Natural killer cell (primary cell): ENCODE measurements at places on chromosomes 3 and 15. TPM values are rescaled to one million over a fixed set of nuclear protein-coding genes. Genes with fewer than 3 reads are reported as not detected.

Gene GOLGA6A
- total RNA-seq, result 0.16 TPM

Gene PLA2G4F
- total RNA-seq, result not detected

Gene THPO
- not detected for total RNA-seq

DNA sequence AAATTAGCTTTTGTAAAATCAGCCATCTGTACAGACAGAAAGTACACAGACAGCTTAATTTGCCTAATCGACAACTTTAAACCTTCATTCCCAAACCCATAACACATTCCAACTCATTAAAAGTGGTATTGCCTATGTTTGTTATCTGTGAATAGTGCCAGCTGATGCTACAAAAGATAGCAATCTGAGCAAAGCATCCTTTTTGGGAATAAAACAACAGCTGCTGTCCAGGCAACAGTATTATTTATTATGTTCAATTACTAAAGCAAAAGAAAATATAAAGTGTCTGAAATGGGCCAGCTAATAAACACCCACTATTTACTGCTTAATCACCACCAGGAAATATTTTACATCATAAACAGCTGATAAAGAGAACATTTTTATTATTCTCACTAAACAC is 134.8 kb upstream of the ABI3BP start:
- no peak for DNase-seq
- H3K27ac ChIP-seq, result no peak overlapping the region
- no peak overlapping the region for H3K4me3 ChIP-seq
- no peaks in the 10 kb centered on the region for H3K27me3 ChIP-seq

GRCh38 chr3:147940405-147941193 is 531.4 kb downstream of the ZIC1 start:
- no peaks in the 10 kb centered on the region for H3K36me3 ChIP-seq
- H3K4me3 ChIP-seq, result no peak overlapping the region
- H3K4me1 ChIP-seq, result no peaks in the 10 kb centered on the region
- H3K27me3 ChIP-seq, result no peaks in the 10 kb centered on the region
- no peak for DNase-seq

GRCh38 chr15:70151003-70151402 is 53.3 kb upstream of the TLE3 start:
- DNase-seq, result no peak
- H3K36me3 ChIP-seq, result no peaks in the 10 kb centered on the region
- H3K4me3 ChIP-seq, result no peak overlapping the region
- H3K4me1 ChIP-seq, result peaks cover 17% of the 10 kb centered on the region

DNA sequence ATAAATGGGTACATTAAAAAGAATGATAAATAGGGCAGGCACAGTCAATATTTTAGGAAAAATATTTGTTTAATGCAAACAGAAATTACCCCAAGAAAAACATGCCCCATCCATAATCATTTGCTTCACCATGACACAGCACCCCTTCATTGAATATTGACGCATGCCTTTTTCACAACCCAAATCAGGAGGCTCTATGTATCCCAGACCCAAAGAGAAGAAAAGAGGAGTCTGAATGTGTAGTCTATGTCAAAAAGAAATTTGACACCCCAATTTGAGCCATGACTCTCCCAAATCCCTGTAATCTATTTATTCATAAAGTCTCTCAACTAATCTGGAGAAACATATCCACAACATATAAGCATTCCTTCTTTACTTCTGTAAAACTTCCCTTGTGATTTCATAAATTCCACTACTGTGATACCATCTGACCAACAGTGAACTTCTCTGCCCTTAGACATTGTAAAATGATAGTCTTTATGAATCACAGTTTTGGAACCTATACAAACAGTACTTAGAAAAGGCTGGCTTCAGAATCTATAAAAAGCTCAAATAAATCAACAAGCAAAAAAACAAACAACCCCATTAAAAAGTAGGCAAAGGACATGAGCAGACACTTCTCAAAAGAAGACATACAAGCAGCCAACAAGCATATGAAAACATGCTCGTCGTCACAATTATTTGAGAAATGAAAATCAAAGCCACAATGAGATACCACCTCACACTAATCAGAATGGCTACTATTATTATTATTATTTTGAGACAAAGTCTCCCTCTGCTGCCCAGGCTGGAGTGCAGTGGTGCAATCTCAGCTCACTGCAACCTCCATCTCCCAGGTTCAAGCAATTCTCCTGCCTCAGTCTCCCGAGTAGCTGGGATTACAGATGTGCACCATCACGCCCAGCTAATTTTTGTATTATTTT is 53.4 kb upstream of the XRN1 start:
- no peak for DNase-seq
- no peaks in the 10 kb centered on the region for H3K27me3 ChIP-seq
- no peaks in the 10 kb centered on the region for H3K4me1 ChIP-seq

DNA sequence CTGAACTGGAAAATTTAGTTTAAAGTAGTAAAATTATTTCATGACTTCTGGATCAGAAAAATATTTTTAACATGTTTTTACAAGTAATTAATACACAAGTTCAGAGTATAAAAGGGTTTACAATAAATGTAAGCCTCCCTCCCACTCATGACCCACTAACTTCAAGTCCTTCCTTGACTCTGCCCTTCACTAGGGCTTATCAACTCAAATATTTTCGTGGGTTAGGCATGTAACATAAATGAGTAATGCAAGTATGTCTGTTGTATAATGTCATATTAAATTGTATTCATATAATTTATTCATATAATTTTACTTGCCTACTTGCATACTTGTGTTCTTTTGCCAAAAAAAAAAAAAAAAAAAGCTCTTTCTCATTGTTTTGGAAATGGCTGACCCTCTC is 3.4 kb upstream of the OPA1 start:
- no peak overlapping the region for H3K4me3 ChIP-seq
- H3K27me3 ChIP-seq, result no peaks in the 10 kb centered on the region
- no peak for DNase-seq
- no peaks in the 10 kb centered on the region for H3K36me3 ChIP-seq
- H3K4me1 ChIP-seq, result peaks cover 21% of the 10 kb centered on the region

DNA sequence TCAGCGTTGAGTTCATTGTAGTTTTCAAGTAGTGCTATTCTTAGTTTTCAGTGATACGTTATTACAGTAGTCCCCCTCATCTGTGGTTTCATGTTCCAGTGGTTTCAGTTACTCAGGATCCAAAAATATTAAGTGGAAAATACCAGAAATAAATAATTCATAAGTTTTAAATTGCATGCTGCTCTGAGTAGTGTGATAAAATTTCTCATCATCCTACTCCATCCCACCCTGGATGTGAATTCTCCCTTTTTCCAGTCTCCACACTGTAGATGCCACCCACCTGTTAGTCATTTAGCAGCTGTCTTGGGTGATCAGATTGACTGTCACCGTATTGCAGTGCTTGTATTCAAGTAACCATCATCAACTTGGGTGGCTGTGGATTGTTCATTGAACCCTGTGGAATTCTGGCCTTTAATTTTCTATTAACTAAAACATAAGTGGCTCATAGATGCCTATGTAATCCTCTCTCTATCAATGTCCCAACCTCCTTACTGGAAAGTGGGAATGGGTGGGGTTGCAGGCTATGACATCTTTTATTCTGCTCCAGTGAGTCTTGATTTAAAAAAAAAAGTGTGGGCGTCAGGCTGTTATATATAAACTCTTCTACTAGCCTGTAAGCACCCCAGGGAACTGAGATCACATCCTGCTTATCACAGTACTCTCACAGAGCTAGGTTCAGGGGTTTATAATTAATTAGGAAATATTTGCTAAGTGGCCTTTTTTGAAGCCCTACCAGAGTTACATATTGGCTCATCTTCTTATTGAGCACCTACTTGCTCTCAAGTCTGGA is 97.5 kb downstream of the CFAP20DC start:
- H3K27ac ChIP-seq, result no peak overlapping the region
- H3K36me3 ChIP-seq, result no peaks in the 10 kb centered on the region
- H3K27me3 ChIP-seq, result no peaks in the 10 kb centered on the region
- no peak for DNase-seq

- no peak for DNase-seq
- H3K27me3 ChIP-seq, result no peaks in the 10 kb centered on the region
- H3K4me1 ChIP-seq, result no peaks in the 10 kb centered on the region
- H3K36me3 ChIP-seq, result peaks cover 79% of the 10 kb centered on the region
- H3K27ac ChIP-seq, result no peak overlapping the region
Measured at GRCh38 chr3:9695345-9695744, 8.3 kb upstream of the CPNE9 start.
